Esophagus mucosa (tissue), 1 donor: ENCODE measurements at places on chromosomes 11 and 22. TPM values are rescaled to one million over a fixed set of nuclear protein-coding genes. Genes with fewer than 3 reads are reported as not detected.

DNA sequence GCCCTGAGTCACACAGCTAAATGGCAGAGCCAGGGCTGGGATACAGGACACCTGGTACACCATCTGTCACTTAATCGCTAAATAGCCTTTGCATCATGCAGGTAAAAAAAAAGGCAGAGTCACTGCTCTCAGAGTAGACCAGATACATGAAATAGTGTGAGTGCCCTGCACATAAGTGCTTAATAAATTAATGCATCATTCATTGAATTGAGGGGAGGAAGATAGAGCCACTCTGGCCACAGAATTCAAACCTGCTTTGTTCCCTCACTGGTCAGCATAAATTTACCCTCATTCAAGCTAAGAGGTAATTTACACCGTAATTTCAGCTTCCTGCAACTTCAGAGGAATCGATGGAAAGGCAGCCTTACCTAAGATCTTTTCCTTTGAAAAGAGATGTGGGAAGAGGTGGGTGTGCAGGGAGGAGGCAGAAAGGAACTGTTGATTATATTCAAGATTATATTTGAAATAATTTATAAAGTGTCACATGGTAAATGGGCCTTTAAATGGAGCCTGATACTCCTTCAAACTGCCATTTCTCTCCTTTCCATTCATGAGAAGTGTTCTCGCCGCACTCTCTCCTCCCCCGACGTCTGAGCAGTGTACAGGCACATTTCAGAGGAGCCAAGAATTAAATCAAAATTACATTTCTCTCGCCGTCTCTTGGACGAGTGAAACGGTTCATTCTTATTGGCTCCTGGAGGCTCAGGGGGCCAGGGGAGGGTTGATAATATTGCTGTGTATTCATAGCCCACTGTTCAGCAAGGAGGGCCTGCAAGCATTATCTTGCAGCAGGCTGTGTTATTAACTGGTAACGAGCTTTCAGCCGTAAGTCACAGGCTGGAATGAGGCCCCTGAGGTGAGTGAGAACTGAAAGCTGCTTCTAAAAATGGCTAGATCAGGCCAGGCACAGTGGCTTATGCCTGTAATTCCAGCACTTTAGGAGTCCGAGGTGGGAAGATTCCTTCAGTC, 52.2 kb upstream of the HMGXB4 start:
- no peak for ATAC-seq

- ATAC-seq = no peak
Observed at GRCh38 chr11:87284306-87284705, 246.6 kb downstream of the TMEM135 start.

The FAM227A gene
- total RNA-seq = 0.72 TPM

DNA sequence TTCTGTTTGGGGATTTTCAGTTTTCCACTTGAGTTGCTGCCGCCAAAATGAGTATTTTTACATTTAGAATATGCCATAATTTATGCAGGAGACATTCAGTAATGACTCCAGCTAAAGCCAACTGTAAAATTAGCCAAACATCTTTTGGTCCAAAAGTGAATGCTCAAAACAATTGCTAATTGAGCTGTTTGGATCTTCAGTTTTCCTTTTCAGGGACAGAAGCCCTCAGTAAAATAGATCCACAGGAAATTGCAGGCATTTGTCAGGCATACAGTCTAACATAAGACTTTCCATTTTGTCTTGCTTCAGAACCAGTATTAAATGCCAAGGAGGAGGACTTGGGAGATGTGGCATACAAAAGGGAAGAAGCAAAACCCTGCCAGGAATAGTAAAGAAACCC, 524.8 kb upstream of the API5 start:
- ATAC-seq = no peak

DNA sequence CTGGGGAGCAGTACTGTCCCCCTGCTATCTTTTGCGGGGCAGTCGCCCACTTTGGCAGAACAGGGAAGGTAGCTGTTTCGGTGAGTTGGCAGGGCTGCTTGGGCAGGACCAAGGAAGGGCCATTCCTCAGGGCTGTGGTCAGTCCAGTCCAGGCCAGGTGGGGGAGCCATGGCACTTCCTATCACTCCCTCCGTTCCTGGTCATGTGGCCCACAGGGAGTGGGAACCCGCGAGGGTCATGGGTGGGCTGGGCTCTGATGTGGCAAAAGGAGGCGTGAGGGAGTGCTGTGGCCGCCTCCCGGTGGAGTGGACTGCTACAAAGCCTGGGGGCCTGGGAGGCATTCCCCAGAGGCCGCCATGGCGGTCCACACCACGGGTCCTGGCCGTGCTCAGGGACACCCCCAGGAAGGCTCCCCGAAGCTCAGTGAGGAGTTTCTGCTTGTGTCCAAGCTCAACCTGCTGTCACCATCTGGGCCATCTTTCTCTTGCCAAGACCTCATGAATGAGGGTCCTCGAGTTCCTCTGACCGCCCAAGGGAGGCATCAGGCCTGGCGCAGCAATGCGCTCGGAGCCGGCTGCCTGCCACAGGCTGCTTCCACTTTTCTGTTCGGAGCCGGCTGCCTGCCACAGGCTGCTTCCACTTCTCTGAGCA, 11.9 kb downstream of the CHID1 start:
- no peak for ATAC-seq

- no peak for ATAC-seq
Observed at GRCh38 chr22:22042599-22043295, 60.2 kb upstream of the TOP3B start.
